Inflammatory macrophage treated with lipopolysaccharide for 4 hours (primary cell): ENCODE measurements at places on chromosomes 1 and 21.
A peak's percentile ranks its signal among the peaks of the same experiment; 100 is the strongest.

DNA sequence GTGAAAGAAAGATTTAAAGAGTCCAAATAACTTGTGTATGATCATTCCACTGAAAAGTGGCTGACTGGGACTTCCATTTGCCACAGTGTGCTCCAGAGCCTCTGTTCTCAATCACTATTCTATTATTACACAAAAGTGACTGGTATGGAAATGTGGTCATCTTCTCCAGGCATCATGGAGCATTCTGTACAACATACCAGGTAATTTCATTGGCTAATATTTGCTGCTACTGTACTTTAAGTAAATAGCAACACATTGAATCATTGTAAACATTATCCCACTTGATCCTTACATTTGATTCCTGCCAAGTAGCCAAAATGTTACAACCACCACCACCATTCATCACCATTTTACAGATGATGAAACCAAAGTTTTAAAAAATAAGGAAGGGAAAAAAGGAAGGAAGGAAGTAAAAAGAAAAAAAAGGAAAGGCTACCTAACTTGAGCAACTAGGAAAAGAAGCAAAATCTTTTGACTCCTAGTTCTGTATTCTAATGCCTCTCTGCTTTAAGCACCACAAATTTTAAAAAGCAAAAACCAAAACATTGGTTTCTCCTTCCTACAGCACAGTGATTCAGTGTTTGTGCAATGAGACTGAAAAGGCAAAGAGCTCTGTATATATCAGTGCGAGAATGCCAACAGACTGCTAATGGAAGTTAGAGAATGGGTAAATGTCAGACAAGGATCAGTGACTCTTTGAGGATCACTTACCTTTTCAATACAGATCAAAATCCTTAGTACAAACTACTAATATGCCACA, 361.4 kb upstream of the PTBP2 start:
- DNase-seq = peak; percentile 21

DNA sequence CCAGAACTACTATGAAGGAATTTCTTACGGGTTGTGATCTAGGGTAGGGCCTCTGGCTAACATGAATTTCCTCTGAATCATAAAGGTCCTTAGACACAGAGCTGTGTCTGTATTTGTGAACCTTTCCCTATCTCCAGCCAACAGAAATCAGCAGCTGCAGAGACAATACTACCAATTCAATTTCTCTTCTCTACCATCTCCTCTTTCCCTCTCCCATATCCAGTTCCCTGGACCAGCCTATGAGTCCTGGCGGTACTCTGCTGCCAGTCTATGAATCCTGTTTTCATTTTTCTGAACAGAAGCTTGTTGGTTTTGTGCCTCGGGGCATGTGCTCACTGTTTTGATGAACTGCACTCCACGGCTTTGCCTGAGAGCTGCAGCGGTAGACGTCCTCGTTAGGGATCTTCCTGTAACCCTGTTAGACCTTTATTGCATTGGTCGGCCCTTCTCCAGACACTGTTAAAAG, 458.0 kb upstream of the VAMP3 start:
- no peak for DNase-seq

DNA sequence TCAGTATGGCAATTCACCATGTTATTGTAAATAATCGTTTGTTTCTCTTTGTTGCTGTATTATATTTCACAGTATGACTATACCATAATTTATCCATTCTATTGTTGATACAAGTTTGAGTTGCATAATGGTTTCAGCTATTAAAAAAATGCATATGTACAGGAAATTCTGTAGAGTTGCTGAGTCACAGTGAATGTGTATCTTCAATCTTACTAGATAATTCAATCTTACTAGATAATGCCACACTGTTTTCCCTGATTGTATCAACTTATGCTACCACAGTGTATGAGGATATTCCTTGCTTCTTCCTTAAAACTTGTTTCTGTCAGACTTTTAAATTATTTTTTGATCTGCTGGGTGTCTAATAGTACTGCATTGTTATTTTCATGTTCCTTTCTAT, 3.5 kb upstream of the COA6 start:
- DNase-seq = peak; percentile 44

DNA sequence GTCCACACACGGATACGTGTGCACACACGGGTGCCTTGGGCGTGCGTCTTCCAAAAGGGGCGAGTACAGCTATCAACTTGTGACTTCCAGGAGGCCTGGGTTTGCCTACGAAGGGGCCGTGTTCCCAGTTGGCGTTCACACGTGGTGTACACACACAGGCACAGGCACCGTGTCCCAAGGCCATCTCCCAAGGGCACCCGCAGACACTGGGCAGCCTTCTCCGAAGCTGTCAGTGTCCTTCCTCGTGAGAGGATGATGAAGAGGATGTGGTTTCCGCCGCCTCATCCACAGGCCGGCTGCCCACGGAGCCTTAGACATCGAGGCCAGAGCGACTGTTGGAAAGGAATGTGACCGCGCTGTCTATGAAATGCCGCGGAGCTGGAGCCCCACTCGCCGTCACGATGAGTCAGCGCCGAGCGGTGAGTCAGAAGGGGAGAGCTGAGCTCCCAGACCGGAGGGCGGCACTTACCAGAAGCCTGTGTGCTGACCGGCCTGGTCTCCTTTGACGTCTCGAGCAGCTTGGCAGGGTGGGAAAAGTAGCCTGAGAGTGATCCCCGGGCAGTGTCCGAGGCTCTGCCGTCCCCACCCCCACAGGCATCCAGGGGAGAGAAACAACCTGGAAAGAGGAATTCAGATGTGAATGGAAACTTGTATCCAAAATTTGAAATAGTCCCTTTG, 141.4 kb upstream of the ARHGEF16 start:
- peak; percentile 97 for DNase-seq

DNA sequence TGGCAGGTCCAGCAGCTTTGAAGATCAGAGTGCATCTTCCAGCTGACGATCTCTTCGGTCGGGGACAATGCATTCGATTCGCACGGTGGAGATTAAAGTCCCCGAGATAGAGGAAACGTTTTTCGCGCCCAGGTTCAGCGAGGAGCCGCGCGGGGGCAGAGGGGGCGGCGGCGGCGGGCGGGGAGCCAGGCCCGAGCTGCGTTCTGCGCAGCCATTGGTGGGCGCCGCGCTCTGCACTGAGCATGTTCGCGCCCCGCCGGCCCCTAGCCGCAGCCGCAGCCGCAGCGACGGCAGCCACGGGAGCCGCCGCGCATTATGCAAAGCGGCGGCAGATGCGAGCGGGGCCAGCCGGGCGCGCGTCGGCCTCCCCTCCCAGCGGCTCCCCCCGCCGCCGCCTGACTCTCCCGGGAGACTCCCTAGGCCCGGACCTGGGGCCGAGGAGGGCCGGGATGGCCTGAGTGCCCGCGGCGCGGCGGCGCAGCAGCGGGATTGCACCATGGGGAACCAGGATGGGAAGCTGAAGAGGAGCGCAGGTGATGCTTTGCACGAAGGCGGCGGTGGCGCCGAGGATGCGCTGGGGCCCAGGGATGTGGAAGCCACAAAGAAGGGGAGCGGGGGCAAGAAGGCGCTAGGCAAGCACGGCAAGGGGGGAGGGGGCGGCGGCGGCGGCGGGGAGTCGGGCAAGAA, at the start of gene FMN2:
FMN2 (plus strand) TSS at position 270 of the 687 bp plus-strand sequence; CDS start at position 497, 227 bp downstream.
- no peak for DNase-seq

DNA sequence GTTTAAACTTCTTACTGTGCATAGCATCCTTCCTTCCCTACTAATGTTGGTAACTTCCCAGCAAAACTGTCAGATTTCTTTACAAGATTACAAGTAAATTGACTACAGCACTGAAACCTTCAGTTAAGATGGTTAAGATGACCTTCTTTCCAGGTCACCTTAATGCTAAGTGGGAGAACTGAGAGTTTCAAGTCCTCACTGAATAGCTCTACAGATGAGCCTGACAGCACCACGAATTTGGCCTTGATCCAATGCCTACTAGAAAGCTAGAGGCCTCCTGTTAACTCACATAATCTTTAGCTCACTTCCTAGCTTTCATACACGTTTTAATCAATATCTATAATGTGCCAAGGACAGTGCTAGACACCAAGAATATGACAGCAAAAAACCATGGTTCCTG, 276.0 kb upstream of the PLD5 start:
- no peak for DNase-seq

GRCh38 chr1:204207136-204207616, 6.6 kb downstream of the GOLT1A start:
- DNase-seq = peak; percentile 46

GRCh38 chr1:115648717-115649691, 7.2 kb downstream of the VANGL1 start:
- no peak for DNase-seq

DNA sequence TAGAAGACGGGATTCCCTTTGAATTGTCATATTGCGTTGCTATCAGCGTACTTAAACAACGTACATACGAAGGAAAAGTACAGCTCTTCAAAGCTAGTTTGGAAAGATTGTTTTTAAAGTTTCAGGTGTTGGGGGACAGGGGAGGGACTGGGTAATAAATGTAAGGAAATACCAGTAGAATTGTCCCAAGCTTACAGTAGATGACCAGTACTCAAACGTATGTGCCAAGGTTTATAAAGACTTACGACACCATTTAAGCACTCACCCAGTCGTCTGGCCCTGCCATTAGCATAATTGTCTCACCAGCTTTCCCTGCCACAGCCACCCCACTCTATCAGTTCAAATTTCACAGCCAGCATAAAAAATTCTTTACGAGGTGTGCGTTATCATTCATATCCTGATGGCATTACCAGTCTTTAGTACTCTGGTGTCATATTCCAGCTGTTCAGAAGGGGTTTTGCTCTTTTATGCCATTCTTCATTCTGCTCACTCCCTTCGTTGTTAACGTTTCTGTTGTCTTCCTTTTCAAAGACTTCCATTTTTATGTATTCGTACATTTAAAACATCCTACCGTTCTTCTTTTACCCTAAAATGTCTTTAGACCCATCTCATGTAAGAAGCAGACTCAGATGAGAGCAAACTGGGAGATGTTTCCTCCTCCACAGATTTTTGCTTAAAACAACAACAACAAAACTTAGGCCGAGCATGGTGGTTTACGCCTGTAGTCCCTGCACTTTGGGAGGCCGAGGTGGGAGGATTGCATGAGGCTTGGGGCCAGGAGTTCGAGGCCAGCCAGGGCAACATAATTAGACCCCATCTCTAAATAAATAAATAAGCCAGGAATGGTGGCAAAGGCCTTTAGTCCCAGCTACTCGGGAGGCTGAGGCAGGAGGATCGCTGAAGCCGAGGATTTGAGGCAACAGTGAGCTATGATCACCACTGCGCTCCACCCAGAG, 1.0 kb upstream of the HP1BP3 start:
- peak; percentile 80 for DNase-seq

DNA sequence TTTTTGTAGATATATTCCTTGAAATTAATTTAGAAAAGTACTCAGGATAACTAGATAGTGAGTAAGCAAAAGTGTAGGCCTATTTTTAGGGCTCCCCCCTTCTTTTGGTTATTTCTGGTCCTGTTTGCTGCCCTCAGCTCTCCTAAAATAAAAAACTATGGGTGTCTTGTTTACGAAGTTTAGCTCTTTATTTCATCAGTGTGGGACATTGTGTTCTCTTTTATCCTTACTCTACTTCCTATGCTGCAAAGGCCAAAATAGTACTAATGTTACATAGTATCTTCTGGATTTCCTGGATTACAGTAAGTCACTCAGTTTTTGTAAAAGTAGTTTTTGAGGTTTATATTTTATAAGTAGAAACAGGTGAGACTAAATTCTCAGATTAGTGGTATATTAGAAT, 15.4 kb downstream of the CEP350 start:
- no peak for DNase-seq

DNA sequence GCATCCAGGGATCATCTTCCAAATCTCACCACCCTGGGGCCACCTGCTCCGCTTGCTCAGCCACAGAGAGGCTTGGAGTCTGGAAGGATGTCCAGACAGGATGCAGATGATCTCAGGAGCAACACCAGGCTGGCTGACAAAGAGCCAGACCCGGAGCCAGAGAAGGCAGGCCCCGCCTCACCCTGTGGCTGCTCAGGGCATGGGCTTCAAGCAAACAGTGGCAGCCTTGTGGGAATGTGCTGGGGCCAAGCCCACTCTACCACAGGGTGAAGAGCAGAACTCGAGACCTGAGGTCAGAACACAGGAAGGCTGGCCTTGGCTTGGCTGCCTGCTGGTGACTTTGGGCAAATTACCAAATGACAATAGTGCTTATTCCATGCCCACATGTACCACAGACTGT, 45.5 kb downstream of the MRPL37 start:
- DNase-seq = no peak

DNA sequence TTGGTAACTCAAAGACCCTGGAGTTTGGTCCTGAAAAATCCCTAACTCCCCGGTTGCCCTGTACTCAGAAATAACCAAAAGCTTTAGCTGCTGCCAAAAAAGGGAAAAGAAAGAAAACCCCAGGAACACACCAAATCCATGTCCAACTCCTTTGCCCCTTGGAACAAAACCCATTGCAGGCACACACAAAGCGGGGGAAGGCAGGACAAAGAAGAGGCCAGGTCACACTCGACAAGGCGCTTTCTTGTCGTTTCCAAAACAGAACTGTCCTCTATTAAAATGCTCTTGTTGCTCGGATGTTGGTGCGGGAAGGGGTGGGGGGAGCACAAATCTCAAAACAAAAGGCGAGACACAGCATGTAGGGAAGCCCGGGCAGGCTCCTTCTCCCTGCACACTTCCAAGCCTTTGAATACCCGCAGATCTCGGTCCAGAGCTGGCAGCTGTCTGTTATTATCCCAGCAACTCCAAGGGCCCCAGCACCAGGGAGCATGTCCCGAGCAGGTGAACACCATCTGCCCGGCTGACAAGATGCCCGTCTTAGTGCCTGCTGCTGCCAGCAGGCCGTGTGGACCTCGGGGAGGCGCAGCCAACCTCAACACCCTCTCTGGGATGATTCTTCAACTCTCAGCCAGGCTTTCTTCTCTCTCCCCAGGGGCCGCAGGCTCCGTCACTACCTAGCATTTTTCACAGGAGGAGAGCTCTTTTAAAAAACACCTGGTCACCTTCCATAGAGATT, 96.4 kb downstream of the SSBP3 start:
- no peak for DNase-seq

GRCh38 chr1:228837817-228838716, 102.8 kb downstream of the RHOU start:
- peak; percentile 87 for DNase-seq

DNA sequence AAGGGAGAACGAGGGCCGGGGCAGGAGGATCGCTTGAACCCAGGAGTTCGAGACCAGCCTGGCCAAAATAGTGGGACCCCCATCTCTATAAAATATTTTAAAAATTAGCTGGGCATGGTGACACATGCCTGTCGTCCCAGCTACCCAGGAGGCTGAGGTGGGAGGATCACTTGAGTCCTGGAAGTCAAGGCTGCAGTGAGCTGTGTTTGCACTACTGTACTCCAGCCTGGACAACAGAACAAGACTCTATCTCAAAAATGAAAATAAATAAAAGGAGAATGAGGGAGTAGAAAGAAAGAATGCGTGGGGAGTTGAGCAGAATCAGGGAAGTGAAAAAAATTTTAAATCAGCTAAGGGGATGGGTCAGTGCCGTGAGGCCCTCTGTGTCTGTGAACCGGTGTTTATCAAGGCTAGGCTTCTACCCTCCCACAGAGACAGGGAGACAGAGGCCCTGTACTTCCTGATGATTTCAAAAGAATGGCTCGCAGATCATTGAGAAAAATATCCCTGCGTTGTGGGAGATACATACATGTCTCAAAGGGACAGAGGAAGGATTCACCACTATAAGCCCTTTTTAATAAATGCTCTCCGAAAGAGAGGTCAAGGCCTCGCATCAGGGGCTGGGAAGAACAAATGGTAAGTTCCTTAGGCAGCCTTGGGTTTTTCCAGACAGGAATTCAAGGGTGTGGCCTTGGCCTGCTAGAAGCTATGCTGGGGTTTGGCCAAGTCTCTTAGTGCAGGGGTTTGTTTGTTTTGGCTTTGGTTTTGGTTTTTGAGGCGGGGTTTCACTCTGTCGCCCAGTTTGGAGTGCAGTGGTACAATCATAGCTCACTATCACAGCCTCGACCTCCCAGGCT, 20.7 kb downstream of the IL10RB start:
- DNase-seq = peak; percentile 40
